ENCODE measurements at places on chromosomes 16 and 17. TPM values are rescaled to one million over a fixed set of nuclear protein-coding genes. Genes with fewer than 3 reads are reported as not detected.

The CDH5 gene
- total RNA-seq = 1,376 TPM

The CNP gene
- 97.1 TPM for total RNA-seq

The PRSS8 gene
- total RNA-seq = 1.5 TPM

The TBX21 gene
- total RNA-seq = not detected

The PABPN1L gene
- not detected for total RNA-seq

The CCDC57 gene
- total RNA-seq = 10.2 TPM

The KIFC3 gene
- 76.7 TPM for total RNA-seq

The ELP5 gene
- total RNA-seq = 27.7 TPM

The CUEDC1 gene
- 19.8 TPM for total RNA-seq

The TNP2 gene
- not detected for total RNA-seq

The CRHR1 gene
- not detected for total RNA-seq

The GRAP gene
- total RNA-seq = 77.6 TPM

The MT4 gene
- total RNA-seq = not detected

The UNC119 gene
- total RNA-seq = 40.0 TPM

The PRSS27 gene
- total RNA-seq = 0.05 TPM

The GDE1 gene
- 54.6 TPM for total RNA-seq

The TRIM47 gene
- total RNA-seq = 98.8 TPM

The MYH2 gene
- total RNA-seq = not detected

Data from glomerular endothelial cell (primary cell).